ENCODE measurements at places on chromosomes 6 and 20.

DNA sequence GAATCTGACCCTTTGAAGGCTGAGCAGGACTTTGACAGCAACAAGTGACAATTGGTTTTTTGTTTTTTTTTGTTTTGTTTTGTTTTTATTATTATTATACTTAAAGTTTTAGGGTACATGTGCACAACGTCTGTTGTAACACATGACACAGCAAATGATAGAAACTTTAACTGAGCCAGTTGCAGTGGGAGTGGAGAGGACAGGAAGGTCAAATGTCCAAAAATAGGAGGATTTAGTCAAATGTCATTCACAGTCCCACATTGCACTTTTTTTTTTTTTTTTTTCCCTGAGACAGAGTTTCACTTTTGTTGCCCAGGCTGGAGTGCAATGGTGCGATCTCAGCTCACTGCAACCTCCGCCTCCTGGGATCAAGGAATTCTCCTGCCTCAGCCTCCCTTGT is 223.0 kb downstream of the HIVEP2 start:
- DNase-seq: no peak

DNA sequence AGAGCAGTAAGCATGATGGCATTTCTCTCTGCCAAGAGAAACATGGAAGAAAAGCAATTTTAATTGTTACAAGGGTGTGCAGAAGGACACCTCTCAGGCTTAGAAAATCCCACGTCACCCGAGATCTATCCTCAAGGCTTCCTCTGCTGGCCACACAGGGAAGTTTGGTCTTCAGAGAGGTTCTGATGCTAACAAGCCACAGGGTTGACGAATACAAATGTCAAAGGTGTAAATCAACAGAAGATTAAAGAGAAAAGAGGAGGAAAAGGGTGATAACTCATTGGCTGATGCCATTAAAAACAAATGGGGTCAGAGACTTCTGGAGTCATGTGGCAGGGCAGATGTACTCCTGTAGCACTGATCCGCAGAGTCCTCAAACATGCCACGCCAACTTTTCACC is 33.6 kb upstream of the SPDEF start:
- no peak for DNase-seq

DNA sequence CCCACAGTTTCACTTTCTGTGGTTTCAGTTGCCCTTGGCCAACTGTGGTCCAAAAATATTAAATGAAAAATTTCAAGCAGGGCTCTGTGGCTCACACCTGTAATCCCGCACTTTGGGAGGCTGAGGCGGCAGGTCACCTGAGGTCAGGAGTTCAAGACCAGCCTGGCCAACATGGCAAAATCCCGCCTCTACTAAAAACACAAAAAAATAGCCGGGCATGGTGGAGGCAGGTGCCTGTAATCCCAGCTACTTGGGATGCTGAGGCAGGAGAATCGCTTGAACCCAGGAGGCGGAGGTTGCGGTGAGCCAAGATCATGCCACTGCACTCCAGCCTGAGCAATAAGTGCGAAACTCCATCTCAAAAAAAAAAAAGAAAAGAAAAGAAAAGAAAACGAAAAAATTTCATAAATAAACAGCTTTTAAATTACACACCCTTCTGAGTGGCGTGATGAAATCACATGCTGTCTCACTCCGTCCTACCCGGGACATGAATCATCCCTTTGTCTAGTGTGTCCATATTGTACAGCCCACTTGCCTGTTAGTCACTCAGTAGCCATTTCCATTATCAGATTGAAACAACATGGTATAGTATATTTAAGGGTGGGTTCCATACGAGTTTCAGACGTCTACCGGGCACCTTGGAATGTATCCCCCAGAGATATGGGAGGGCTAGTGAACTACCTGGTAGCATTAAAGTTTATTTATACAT is 11.7 kb downstream of the PTPRK start:
- DNase-seq: no peak

DNA sequence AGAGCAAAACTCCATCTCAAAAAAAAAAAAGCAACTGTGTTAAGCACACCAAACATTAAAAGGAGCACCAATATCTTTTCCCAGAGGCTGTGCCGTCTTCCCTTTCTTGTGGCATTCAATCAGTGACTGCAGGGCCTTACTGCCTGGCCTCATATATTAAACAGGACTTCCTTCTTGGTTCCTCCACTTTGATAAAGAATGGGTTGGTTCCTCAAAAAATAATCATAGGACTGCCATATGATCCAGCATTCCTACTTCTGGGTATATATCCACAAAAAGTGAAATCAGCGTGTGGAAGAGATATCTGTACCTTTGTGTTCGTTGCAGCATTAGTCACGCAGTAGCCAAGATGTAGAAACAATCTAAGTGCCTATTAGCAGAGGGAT is 40.3 kb upstream of the GFOD1 start:
- no peak for DNase-seq

Data from stimulated activated CD8-positive, alpha-beta memory T cell treated with anti-CD3 and anti-CD28 coated beads, Interleukin-7, amount 100 ng/mL, for 48 hours (primary cell).